ENCODE measurements at places on chromosomes 4 and X.

GRCh38 chrX:23887451-23887850, 20.3 kb downstream of the APOO start:
- no peak for DNase-seq

- no peak for DNase-seq
These were observed 147.1 kb downstream of the CPEB2 start for GRCh38 chr4:15149234-15149838.

DNA sequence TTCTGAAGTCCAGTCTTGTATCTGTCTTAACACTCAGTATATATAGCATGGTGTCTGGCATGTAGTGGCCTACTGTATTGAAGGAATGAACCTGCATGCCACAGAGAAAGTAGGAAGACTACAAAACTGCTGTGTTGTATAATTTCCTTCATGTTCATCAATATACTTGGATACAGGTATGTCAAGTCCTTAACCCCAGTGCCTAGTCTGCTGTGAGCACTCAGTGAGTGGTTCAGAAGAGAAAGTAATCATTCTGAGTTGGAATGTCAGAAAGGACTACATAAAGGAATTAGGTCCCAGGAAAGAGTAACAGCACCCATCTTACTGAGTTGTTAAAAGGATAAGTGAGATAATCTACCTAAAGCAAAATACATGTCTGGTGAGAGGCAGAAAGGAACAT, 32.0 kb downstream of the ABCE1 start:
- DNase-seq = no peak

DNA sequence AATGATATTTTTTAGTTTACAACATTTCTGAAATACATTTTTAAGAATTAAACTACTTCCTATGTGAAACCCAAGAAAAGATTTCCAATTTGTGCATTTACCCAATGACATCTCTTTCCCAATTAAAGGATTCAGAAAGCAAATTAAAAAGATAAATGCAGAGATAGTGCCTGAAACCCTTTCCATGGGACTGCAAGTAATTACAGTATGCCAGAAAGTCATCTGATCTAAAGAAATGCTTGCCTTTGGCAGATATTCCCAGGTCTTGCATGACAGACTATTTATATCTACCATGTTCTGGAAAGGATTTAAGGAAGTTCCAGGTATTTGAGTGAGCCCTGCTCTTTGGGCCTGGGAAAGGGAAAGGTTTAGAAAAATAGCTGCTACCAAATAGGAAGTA, 41.6 kb upstream of the CXorf38 start:
- no peak for DNase-seq

- DNase-seq = no peak
These were observed 436.2 kb downstream of the SPOCK3 start for GRCh38 chr4:166798126-166798525.

DNA sequence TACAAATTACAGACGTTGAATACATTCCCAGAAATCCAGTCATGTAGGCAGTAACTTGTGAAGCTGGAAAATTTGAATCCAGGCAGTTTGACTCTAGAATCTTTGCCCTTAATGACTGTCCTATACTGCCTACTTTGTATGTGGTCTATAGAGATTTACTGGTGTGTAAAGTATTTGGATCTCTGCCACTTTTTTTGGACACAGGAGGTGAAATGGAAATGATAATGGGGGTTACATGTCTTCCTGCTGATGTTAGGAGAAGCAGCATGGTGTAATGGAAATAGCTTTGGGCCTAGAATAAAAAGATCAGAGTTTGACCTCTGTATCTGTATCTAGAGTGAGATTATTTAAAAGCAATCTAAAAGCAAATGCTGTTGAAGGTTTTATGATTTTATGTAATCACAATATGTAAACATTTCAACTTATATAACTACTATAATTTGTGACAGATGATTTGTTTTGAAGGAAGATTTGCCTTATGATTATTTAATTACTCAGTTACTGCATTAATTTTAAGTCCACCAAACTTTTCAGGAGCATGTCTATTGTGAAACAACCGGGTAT, 3.3 kb downstream of the COL4A5 start:
- no peak for DNase-seq

All from CMK (cell line).